ENCODE measurements at places on chromosomes 13 and 19. TPM values are rescaled to one million over a fixed set of nuclear protein-coding genes. Genes with fewer than 3 reads are reported as not detected.

CACNA1A gene
- 1.00 TPM for total RNA-seq

IZUMO1 gene
- 0.73 TPM for total RNA-seq

ELSPBP1 gene
- not detected for total RNA-seq

ERICH6B gene
- total RNA-seq, result not detected

CPT1C gene
- 2.2 TPM for total RNA-seq

WTIP gene
- total RNA-seq, result 20.4 TPM

SLC25A23 gene
- total RNA-seq, result 87.0 TPM

WDR88 gene
- 0.38 TPM for total RNA-seq

SCN1B gene
- 48.2 TPM for total RNA-seq

MBD3L3 gene
- not detected for total RNA-seq

RGCC gene
- 33.2 TPM for total RNA-seq

FCER2 gene
- 0.56 TPM for total RNA-seq

ZSCAN1 gene
- not detected for total RNA-seq

JAK3 gene
- 1.5 TPM for total RNA-seq

FLT1 gene
- 42.0 TPM for total RNA-seq

CHMP2A gene
- 115 TPM for total RNA-seq

TMEM238 gene
- total RNA-seq, result 1.0 TPM

CCDC194 gene
- not detected for total RNA-seq

TGFBR3L gene
- total RNA-seq, result 10.9 TPM

CEACAM1 gene
- total RNA-seq, result 2.6 TPM

RUBCNL gene
- 0.70 TPM for total RNA-seq
